ENCODE measurements at places on chromosomes 12 and 14.

- DNase-seq, result no peak
These were observed 203.6 kb downstream of the NUAK1 start for GRCh38 chr12:105935106-105935505.

GRCh38 chr12:58364389-58365086 lies 423.2 kb downstream of the ATP23 start:
- no peak for DNase-seq

GRCh38 chr14:51512316-51512715 lies 139.4 kb upstream of the FRMD6 start:
- DNase-seq, result no peak

GRCh38 chr14:51419685-51420084 lies 179.6 kb downstream of the TMX1 start:
- no peak for DNase-seq

GRCh38 chr12:104680070-104680469 lies 223.3 kb downstream of the CHST11 start:
- DNase-seq, result no peak

DNA sequence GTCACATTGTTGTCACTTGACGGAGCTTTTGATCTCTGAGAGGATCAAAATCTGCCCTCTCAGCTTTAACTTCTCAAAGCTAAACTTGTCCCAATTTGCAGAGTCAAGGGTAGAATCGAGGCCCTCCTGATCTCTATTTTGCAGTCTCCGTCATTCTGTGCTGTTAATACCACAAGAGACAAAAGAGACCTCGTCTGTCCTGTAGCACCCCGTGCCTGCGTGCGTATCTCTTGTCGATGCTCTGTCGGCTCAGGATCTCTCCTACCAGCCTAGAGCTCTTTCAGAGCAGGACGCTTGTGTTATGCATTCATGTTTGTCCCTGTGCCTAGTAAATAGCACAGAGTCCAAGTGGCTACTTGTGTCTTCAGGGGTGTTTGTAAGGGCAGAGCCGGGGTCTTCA lies 5.1 kb downstream of the EVL start:
- no peak for DNase-seq

DNA sequence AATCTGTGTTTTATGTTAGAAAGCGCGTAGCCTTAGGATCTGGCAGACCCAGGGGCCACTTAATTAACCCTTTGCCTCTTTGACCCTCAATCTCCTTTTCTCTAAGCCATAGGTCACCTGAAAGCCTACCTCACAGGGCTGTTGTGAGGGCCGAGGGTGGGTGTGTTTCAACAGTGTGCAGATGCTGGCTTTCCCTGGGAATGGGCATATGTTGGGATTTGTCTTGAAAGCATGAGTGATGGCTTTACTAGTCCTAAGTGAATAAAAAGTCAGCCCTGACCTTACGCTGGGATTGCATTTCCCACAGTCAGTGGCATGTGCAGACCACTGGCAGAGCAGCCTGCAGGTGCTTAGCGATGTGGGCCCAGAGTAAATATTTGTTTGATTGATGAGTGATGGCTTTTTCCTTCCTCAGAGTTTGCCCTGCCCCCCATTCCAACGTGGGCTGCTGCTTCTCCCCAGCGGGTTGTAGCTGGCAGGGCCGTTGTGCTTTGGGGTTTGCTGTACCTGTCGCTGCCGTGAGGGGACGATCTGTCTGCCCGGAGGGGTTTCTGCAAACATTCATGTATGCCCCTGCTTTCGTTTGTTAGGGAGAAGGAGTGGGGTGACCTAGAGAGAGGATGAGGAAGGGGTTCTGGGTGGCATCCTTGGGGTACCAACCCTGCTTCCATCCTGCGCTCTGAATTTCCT lies 31.5 kb downstream of the MEG3 start:
- no peak for DNase-seq

DNA sequence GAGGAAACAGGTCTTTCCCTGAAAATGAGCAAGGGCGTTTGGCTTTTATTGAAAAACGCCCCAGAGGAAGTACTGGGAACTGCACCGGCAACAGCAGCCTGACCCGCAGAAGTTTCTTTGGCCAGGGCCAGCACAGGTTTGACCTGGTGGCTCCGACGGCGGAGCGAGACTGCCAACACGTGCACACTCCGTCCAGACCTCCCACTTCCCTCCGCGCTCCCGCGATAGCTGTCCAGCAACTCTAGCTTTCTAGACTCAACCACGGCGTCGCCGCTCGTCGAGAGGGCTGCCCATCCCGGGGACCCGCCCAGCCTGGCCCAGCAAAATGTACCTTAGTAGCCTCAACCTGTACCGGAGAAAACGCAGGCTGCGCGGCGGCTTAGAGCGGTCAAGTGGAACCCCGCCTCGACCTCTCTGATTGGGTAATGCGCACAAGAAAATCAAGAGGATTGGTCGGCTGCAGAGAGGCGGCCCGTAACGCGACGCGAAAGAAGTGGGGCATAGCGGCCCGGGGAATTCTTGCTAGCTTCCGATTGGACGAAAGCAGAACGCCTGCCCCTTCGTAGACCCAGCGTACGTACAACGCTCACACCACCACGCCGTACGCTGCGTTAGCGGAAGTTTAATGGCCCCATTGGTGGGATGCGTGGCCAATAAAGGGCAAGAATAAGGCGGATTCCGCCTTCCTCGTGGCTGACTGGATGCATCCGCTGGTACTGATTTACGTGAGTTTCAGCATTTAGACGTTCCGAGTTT lies at the start of gene WDR89:
Gene WDR89, minus strand, starts transcription at position 399 of the 756 bp plus-strand sequence. CDS start 41,929 bp downstream, outside the sequence.
- DNase-seq, result peak; percentile 96

DNA sequence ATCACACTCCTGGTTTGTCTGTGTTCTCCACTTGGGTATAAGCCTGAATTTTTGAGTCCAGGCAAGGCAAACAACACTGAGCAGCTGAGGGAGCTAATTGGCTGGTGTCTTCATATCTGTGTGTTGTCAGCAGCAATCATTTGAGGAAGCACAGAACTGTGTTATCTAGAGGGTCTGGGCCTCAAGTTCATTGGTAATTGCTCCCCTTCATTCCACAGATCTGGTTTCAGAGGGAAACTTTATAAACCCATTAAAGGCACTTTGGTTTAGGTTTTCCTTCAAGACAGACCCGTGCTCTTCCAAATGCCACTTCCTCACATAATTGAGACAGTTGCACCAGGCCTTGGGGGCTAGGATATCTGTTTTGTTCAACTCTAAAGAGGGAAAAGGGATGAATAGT lies 5.6 kb downstream of the DACT1 start:
- DNase-seq, result no peak

DNA sequence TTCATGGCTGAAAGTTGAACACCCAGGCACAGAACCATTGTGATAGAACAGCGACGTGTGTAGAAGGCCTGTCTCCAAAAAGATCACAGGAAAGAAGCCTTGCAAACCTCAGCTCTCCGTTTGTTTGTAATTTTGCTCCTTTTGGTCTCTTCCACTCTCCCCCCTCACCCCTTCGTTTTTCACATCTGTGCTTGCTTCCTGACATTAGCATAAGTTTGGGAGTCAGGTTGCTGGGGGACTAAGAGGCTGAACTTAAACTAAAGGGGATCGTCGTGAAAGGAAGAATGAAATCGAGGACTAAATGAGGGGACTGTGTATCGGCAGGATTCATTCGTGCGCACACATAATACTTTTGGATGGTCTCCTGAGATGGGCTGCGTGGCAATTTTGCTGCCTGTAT lies 200.6 kb downstream of the BCAT1 start:
- no peak for DNase-seq

DNA sequence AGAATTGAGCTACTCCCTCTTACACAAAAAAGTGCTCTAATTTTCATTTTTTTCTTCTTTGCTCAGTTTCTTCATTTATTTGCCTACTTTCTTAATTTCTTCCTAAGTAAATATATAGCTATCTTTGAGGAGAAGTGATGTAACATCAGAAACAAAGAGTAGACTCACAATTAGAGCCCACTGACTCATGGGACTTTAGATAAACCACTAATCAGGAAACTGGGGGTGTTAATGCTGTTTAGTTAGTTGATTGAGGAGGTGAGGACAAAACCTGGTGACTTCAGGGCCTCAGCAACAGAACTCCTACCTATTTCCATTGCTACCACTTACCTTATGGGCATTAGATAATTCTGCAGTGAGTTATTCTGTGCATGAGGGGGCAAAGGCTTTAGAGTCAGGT lies 151.7 kb downstream of the MON2 start:
- DNase-seq, result no peak

All from stimulated activated CD4-positive, alpha-beta T cell treated with anti-CD3 and anti-CD28 coated beads, TNF-alpha, amount 100 ng/mL, for 48 hours (primary cell).